ENCODE measurements at places on chromosomes 6 and 20. TPM values are rescaled to one million over a fixed set of nuclear protein-coding genes. Genes with fewer than 3 reads are reported as not detected.

ULBP3 gene
- 3.0 TPM for total RNA-seq

GPX5 gene
- not detected for total RNA-seq

KHDC1L gene
- not detected for total RNA-seq

MMP24 gene
- total RNA-seq, result 0.35 TPM
